ENCODE measurements at places on chromosomes 16 and 17. TPM values are rescaled to one million over a fixed set of nuclear protein-coding genes. Genes with fewer than 3 reads are reported as not detected.

DNA sequence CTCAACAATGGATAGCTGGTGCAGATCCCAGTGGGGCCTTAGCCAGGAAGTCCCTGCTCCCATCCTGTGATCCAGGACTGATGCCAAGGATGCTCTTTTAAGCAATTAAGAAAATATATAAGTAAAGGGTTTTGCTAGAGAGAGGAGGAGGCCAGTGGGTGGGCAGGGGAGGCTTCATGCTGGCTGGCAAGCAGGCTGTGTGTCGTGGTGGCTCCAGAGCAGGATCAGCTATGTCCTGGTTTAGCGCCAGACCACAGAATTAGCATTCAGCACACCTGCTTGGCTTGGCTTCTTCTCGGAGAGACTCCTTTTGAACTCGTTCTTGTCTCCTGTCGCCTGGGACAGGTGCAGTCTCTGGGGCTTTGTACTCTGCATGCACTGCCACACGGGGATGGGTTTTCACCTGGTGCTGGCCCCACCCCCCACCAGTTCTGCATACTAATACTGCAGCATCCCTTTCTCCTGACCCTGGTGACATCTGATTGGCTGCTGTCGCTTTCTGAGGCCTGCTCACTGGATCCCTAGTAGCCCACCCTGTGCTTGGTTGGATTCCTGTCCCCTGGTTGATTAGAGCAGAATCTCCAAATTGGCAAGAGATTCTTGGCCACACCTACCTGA lies 66.1 kb downstream of the PLD6 start:
- H3K27ac ChIP-seq, result no peak overlapping the region
- no peak overlapping the region for H3K4me3 ChIP-seq
- no peak for DNase-seq
- H3K36me3 ChIP-seq, result peaks cover 15% of the 10 kb centered on the region
- no peaks in the 10 kb centered on the region for H3K4me1 ChIP-seq

The SLFN11 gene
- 48.4 TPM for total RNA-seq

- H3K27me3 ChIP-seq, result no peaks in the 10 kb centered on the region
- H3K4me3 ChIP-seq, result no peak overlapping the region
- no peaks in the 10 kb centered on the region for H3K36me3 ChIP-seq
- no peaks in the 10 kb centered on the region for H3K4me1 ChIP-seq
Measured at GRCh38 chr17:76462556-76463290, 4.7 kb upstream of the AANAT start.

- H3K27ac ChIP-seq, result no peak overlapping the region
- no peaks in the 10 kb centered on the region for H3K27me3 ChIP-seq
- no peaks in the 10 kb centered on the region for H3K36me3 ChIP-seq
- no peak for DNase-seq
Measured at GRCh38 chr16:54976651-54977200, 46.1 kb downstream of the IRX5 start.

DNA sequence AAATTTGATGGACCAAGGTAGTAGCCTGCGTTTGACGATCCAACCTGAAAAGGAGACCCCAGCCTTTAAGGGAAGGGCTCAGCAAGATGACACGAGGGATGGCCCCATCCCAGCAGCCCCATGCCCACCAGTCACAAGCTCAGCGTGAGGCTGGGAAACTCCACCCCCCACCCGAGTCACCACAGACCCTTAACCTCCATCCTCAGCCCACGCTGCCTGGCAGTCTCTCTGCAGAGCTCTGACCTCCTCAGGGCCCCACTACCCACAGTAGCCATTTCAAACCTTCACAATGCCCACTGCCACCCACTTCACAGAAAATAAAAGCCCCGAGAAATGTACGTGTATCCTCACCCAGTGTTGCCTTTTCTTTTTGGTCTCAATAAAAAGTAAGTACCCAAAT lies 18.7 kb downstream of the USP36 start:
- H3K4me3 ChIP-seq, result no peak overlapping the region
- H3K36me3 ChIP-seq, result peaks cover 65% of the 10 kb centered on the region
- no peaks in the 10 kb centered on the region for H3K27me3 ChIP-seq
- H3K27ac ChIP-seq, result no peak overlapping the region
- H3K4me1 ChIP-seq, result peaks cover 41% of the 10 kb centered on the region

- no peaks in the 10 kb centered on the region for H3K36me3 ChIP-seq
- H3K4me3 ChIP-seq, result no peak overlapping the region
- no peak overlapping the region for H3K27ac ChIP-seq
- DNase-seq, result no peak
- no peaks in the 10 kb centered on the region for H3K27me3 ChIP-seq
Measured at GRCh38 chr17:40373324-40373723, 8.8 kb upstream of the GJD3 start.

The GUCY2D gene
- total RNA-seq, result not detected

Measured in CD8-positive, alpha-beta memory T cell (primary cell).